ENCODE measurements at places on chromosomes 6 and 20.

GRCh38 chr6:106519460-106520394, 109.6 kb downstream of the RTN4IP1 start:
- peak; percentile 80 for DNase-seq

- no peak for DNase-seq
Measured at GRCh38 chr20:43415661-43416430, 41.9 kb upstream of the SRSF6 start.

- no peak for DNase-seq
Measured at GRCh38 chr6:88290411-88290810, 124.3 kb upstream of the CNR1 start.

DNA sequence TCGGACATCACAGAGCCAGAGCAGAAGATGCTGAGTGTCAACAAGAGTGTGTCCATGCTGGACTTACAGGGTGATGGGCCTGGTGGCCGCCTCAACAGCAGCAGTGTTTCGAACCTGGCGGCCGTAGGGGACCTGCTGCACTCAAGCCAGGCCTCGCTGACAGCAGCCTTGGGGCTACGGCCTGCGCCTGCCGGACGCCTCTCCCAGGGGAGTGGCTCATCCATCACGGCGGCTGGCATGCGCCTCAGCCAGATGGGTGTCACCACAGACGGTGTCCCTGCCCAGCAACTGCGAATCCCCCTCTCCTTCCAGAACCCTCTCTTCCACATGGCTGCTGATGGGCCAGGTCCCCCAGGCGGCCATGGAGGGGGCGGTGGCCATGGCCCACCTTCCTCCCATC, 11.4 kb upstream of the ZBTB9 start:
- no peak for DNase-seq

- no peak for DNase-seq
Measured at GRCh38 chr6:149384464-149384863, 15.6 kb upstream of the SUMO4 start.

- no peak for DNase-seq
Measured at GRCh38 chr6:133297657-133298056, 56.5 kb downstream of the EYA4 start.

DNA sequence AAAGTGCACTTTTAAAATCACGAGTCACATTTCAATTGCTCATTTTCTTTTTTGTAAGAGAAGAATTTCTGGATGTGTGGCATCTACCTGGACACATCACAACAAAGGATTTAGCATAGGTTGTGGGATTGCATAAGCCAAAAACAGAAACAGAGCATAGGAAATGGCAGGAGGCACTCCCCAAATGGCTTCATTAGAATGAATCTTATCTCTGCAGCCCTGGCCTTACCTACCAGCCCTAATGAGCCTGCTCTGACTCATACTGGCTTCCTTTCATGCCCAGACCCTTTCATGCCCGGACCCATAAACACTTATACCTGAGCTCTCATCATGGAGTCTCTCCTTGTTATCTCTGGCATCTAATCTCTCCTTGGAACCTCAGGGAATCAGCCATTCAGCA, 23.9 kb upstream of the SPTLC3 start:
- no peak for DNase-seq

GRCh38 chr20:15794409-15794808, 778.8 kb downstream of the KIF16B start:
- no peak for DNase-seq

- no peak for DNase-seq
Measured at GRCh38 chr6:12178521-12178920, 111.6 kb upstream of the EDN1 start.

DNA sequence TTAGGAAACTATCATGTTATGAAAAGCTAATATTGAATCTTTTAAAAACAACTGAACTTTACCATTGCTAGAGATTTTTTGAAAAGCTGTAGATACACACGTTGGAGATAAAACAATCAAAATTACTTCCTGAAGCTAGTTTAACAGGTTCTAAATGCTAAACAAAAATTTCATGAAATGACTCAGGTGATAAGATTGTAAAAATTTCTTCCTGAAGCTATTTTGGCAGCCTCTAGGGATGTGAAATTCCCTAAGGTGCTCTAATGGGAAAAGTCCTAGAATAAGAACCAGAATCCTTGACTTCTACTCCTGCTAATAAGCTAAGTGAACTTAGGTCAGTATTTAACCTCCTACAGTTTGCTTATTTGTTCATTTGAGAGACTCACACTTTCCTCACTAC, 8.5 kb downstream of the GCM2 start:
- DNase-seq = no peak

- no peak for DNase-seq
Measured at GRCh38 chr6:139982652-139983295, 608.3 kb upstream of the CITED2 start.

- no peak for DNase-seq
Measured at GRCh38 chr20:61170496-61171320, 81.4 kb upstream of the CDH4 start.

DNA sequence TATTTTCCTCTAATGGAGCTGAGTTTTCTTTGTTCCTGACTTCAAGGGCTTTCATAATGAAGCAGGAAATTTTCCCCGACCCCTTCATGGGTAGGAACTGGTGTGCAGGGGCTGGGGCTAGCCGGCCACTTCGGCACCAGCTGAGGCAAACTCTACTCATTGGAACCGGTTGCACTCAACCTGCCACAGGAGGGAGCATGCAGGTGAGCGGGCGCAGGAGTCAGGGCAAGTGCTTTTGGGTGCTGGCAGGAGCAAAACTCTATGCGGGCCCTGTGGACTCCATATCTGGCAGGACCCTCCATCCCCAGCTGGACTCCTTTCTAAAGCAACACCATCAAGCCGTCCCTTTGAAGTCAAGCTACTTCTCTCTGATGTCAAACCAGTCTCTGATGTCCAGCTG, 244.2 kb downstream of the EPM2A start:
- no peak for DNase-seq

DNA sequence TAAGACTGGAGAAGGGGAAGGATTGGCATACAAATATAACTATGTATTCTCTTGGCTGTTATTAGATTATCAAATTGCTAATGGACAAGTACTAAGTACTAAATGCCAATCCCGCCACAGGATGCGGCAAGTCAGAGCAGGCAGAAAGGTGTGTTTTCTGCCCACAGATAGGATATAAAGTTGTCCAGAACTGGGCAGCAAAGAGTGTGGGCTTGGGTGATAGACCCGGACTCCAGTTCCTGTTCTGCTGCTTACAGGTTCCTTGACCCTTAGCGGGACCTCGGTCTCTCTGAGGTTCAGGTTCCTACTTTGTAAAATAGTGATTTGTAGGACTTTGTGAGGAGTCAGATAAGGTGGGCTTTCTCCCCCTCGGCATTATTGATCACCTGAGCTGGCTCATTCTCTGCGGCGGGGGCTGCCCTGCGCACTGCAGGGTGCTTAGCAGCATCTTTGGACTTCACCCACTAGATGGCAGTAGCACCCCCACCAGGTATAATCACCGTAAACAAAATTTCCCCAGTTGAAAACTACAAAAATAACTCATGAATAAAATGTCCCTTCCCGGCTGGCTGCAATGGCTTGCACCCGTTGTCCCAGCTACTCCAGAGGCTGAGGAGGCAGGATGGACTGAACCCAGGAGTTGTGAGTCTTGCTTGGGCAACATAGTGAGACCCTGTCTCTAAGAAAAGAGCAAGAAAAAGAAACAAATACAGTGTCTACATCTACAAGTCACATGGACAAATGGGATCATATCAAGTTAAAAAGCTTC, 193.1 kb downstream of the DOK5 start:
- no peak for DNase-seq

DNA sequence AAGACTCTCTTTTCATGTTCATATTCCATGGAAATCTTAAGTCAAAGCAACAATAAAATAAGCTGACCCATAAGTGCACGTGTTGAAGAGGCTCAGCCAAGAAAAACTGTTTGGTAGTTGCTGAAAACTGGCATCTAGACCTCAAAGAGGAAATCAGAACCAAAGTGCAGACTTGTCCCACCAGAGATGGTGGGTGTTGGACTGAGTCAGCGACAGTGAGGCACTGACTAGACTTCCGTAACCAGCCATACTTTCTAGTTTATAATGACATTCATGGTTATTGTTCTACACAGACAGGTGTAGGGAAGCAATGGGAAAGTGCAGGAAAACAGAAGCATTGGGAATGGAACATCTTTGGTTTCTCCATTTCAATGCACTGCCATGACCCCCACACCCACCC, 175.7 kb upstream of the AGPAT4 start:
- no peak for DNase-seq

DNA sequence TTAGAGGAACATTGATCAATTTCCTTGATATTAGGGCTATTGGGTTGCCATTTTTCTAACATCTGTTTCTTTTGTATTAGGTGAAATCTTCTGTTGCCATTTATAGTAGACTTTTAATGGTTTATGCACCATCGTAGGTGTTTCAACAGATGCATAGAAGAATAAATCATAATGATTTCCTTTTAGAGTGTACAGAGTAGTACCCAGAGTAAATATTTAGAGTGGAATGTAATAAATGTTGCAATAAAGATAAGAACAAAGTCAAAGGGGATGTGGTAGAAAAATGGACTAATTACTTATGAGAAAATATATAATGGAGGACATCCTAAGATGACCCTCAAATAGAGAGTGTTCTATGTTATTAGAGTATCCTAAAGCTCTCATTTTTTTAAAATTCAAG, 643.0 kb upstream of the CITED2 start:
- DNase-seq = no peak

DNA sequence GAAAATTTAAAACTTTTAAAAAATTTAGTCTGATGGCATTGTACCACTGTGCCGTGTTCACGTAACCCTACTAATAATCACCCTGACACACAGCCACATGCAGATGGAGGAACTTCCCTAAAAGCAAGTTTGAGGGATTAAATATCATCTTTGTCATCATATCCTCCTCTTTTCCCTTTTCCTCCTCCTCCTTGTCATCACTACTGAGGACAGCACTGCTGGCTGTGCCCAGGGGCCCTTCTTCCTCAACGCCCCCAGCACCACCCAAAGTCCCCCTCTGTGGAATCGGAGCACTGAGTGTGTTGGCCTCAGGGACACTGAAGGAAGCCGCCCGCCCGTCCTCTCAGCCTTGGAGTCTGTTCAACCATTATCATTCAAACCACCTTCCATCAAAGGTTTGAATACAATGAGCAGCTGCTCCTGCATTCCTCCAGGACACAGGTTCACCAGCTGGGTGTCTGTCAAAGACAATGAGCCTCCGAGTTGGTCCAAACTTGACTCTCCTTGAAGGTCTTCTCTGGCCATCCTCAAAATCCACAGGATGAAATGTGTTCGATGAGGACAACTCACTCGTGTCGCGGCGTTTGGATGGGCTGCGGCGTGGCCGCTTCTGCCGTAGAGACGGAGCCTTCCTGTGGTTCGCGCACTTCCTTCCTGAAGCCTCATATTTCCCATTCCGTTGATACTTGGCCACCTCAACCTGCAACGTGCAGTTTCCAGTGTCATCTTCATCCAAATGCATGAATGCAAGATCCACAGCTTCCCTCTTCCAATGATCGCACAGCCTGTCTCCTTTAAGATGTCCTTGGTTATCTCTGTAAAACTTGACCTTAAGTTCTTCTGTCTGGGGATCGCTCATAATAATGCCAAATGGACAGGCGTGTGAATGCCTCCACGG, 23.3 kb downstream of the NQO2 start:
- DNase-seq = no peak

DNA sequence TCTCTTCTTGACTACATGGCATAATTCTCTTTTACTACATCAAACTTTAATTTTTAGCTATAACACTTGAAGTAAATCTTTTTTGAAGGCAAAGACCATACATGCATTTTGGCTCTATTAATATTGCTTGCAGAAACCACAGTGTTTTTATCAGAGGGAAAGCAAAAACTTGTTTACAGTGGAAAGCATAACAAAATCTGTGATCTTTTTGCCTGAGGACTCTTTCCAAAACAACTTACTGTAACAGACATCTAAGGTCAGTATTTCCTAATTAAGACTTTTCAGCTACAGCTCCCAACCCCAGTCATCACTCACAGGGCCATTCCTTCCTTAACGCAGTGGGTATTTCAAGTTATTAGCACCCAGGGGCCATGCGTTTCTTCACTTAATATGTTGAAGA, 274.7 kb downstream of the CDKAL1 start:
- DNase-seq = no peak

DNA sequence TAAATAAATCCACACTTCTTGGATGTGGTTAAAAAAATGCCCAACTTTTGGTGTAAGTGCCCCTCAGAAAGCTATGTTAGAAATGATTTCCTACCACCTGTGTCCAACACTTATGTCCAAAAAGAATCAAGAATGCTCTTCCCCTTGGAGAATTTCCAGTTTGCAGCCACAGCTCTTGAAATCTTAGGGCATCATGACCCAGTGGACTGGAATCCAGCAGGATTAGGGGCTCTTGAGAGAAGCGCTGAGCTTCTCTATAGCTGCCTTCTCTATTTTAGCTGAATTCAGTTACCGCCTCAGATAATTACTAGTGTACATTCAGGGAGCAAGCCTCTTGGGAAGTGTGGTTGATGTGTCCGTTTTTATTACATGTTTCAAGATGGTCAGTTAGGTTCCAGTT, 2.5 kb downstream of the PHACTR1 start:
- DNase-seq = no peak

DNA sequence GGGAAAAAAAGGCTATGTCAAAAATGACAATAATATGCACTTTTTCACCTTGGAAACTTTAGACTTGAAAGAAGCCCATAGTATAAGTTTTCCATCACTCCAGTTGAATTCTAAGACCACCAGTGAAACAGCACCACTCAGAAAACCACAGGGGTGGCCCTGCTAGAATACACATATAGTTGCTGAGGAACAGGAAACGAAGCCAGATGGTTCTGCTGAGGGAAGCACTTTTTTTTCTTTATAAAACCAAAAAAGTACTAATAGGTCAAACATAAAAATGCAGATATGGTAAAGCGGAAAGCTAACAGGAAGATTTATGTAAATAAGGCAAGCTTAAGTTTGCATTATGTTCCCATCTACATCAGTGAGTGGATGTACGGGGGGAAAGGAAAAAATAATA, 303.9 kb downstream of the FOXC1 start:
- DNase-seq = no peak

DNA sequence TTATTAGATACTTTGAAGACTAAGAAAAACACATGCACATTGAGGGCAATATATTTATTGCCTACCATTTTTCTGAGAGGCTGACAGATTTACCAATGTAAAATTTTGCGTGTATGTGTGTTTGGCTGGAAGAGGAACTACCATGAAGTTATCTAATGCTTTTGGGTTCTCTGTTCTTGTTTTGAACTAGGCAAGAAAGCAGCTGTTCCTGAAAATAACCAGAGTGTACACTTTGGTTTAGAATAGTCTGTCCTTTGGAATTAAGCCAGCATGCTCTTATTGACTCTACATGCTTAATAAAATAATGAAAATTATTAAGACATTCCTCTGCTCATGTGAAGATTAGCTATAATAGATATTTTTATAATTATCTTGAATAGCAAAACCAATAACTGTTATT, 129.2 kb downstream of the MYB start:
- no peak for DNase-seq

DNA sequence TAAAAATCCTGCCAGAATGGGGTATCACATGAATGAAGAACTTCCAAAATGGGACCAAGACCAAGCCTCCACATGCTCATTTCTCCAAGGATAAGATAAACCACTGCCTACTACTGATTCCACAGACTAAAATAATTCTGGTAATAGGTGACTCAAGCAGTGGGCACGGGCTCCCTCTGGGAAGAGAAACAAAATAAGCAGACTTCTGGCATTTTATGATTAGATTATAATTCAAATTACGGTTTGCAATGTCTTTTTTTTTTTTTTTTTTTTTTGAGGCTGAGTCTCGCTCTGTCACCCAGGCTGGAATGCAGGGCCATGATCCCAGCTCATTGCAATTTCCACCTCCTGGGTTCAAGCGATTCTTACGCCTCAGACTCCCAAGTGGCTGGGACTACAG, 16.0 kb downstream of the UQCC1 start:
- DNase-seq = no peak

- DNase-seq = no peak
Measured at GRCh38 chr6:26048590-26048989, 38.6 kb upstream of the HFE start.
